ENCODE measurements at places on chromosomes 1 and 21. TPM values are rescaled to one million over a fixed set of nuclear protein-coding genes. Genes with fewer than 3 reads are reported as not detected.

Gene CCDC185
- total RNA-seq, result not detected

Gene LAPTM5
- total RNA-seq, result 178 TPM

Gene CYB561D1
- 13.1 TPM for total RNA-seq

Gene KLF17
- total RNA-seq, result not detected

Gene OR2L3
- total RNA-seq, result not detected

Gene PLEKHO1
- 26.4 TPM for total RNA-seq

Gene FMO4
- 1.8 TPM for total RNA-seq

Gene KIAA1614
- 0.16 TPM for total RNA-seq

Gene THEM5
- not detected for total RNA-seq

Gene CD53
- total RNA-seq, result 185 TPM

Gene SPRR3
- total RNA-seq, result not detected

Gene IL23R
- 3.1 TPM for total RNA-seq

Gene AJAP1
- not detected for total RNA-seq

Gene CFHR1
- not detected for total RNA-seq

Gene SMPDL3B
- total RNA-seq, result 0.30 TPM

Gene CSMD2
- not detected for total RNA-seq

Gene SPRR4
- total RNA-seq, result not detected

Gene S100A3
- not detected for total RNA-seq

Gene C4BPA
- total RNA-seq, result not detected

Gene DMBX1
- not detected for total RNA-seq

Gene TNFRSF4
- 702 TPM for total RNA-seq

Gene FCRL2
- not detected for total RNA-seq

Gene TNFAIP8L2
- 29.4 TPM for total RNA-seq

Gene C8A
- total RNA-seq, result not detected

Gene FCRL4
- total RNA-seq, result not detected

Gene ZNF593OS
- not detected for total RNA-seq

Gene PTBP2
- total RNA-seq, result 16.2 TPM

Gene FTCD
- total RNA-seq, result 0.30 TPM

Gene KRTAP19-1
- total RNA-seq, result not detected

Gene CDK11A
- 68.3 TPM for total RNA-seq

Gene SPRR2F
- total RNA-seq, result not detected

Gene RAB7B
- not detected for total RNA-seq

Gene BCAR3
- total RNA-seq, result 0.61 TPM

Gene PTPRU
- 0.47 TPM for total RNA-seq

Gene AKNAD1
- total RNA-seq, result not detected

Gene COG2
- total RNA-seq, result 44.1 TPM

All from activated CD4-positive, alpha-beta T cell treated with anti-CD3 and anti-CD28 coated beads, Interleukin-2, amount 10 ng/mL, durations not matched to agents 24 days and 14 days (primary cell).